ENCODE measurements at places on chromosomes 6 and 20. TPM values are rescaled to one million over a fixed set of nuclear protein-coding genes. Genes with fewer than 3 reads are reported as not detected.

Gene BPIFA1
- total RNA-seq = not detected

Gene TRIM15
- total RNA-seq = not detected

Gene SIRPG
- 0.44 TPM for total RNA-seq

Gene LINC00237
- total RNA-seq = not detected

Gene NNAT
- 2.8 TPM for total RNA-seq

Gene ANGPT4
- 0.27 TPM for total RNA-seq
